Stimulated activated naive CD8-positive, alpha-beta T cell treated with anti-CD3 and anti-CD28 coated beads, Interleukin-15, amount 100 ng/mL, for 72 hours (primary cell): ENCODE measurements at places on chromosomes 16 and 17.
A peak's percentile ranks its signal among the peaks of the same experiment; 100 is the strongest.

GRCh38 chr16:77496934-77497333 lies 62.1 kb upstream of the ADAMTS18 start:
- DNase-seq: no peak

DNA sequence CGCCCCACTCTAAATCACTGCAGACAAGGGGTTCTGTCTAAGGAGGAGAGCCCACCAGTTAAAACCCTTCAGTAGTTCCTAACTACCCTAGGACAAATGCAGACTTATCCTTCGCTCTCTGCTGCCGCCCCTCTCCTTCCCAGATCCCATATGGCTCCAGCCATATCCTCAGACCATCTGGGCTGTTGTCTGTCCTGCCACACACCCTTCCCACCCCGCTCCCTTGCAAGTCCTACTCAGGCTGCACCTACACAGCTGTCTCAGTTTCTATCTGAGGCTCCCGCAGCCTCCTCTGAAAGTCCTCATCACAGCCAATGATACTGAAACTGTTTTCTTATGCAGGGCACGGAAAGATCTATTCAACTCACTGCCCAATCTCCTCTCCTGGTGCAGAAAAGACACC lies 720 bp upstream of the BCKDK start:
- DNase-seq: peak; percentile 40

DNA sequence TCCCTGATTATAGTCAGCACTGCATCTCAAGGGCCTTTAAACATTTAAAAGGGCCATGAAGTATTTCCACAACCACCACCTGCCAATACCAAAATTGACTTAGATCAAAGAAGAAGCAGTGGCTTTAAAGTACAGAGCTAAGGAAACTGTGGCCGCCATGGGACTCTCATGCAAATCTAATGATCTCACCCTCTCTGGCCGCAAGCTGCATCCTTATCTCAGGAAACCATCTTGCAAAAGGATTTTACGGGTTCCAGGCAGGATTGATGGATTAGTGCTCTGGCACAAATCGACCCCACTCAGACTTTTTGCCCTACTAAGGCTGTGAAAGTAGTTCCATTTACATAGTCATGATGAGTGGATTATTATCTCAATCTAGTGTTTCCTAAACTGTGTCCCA lies 22.6 kb downstream of the CDRT4 start:
- DNase-seq: no peak

DNA sequence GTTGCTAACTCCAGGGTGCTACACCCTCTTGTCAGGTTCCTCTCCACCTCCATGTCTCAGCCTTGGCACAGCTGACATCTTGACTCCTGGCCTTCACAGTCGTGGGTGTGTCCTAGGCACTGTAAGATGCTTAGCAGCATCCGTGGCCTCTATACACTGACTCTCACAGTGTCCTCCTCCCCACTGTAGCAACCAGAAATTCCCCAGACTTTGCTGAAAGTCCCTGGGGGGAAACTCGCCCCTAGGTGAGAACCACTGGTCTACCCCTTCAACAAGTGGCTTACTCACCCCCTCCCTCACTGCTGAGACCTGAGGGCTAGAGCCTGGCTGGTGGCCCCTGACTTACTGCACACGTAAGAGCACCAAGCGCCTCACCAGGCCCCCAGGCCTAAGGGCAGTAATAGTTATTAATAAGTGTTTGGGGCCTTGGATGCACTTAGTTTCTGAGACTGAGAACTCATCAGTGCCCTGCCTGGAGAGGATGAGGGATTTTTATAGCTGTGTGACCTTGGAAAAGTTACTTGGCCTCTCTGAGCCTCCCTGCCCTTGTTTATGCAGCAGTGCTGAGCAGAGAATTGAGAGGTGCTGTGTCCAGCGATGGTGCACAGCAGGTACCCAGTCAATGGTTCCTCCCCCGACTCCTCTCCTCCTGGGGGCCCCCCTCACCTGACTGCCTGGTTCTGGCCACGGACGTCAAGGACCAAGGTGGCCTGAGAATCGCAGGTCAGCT lies 67.1 kb downstream of the RMI2 start:
- DNase-seq: no peak

DNA sequence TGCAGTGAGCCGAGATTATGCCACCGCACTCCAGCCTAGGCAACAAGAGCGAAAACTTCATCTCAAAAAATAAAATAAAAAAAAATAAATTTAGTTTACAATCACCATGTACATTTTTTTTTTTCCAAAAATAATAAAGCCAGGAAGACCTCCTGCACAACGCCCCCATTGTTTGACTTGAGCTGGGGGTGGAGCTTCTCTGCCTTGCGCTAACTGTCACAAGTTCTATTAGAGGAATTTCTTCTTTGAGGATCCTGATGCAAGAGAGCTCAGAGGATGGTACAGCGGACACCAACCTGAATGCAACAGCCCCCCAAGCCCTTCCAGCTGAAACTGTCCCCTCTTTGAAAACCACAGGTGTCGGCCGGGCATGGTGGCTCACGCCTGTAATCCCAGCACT lies 24.9 kb upstream of the CBX4 start:
- DNase-seq: no peak

DNA sequence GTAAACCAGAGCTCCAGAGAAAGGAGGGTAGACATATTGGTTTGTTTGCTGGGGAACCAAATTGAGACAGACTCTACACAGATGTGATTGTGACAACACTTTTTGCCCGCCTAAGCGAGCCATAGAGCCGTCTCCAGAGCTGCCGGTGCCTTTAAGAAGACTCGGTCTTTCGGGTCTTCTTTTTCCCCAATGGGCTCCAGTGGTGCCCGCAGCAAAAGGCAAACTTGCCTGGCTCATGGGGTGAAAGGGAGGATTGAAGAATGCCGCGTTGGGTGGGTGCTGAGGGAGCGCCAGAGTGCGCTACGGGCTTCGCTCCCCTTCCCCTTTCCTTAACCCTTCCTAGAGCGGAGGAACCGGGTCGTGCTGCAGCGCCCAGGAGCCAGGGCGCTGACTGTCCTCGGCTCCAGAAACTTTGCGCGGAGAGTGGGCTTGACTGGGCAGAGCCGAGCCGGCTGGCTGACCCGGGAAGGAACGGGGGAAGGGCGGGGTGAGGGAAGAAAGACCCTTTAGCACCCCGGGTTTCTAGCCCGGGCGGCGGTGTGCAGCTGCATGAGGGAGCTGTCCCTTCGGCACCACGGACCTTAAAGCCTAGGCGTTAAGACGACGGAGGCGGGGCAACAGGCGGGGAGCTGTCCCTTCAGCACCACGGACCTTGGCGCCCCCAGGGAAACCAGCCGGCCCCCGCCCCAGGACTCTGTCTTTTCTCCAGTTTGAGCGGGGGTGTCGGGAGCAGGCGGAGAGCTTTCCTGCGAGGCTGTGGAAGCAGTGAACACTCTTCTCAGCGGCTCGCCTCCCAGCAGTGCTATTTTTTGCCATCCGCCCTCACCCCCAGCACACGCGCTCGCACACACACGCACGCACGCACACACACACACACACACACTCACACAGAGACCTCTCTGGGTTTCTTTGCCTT lies at the start of gene CACNG3:
Gene CACNG3 (plus strand): TSS at position 880 of the 916 bp plus-strand sequence. CDS start 420 bp downstream, outside the sequence.
- DNase-seq: peak; percentile 49

- DNase-seq: no peak
Observed at GRCh38 chr16:64151990-64152767, 969.7 kb downstream of the CDH11 start.

- DNase-seq: no peak
Observed at GRCh38 chr16:85955566-85955965, 56.6 kb downstream of the IRF8 start.

GRCh38 chr16:67598527-67598926 lies 36.2 kb downstream of the CTCF start:
- DNase-seq: no peak
